Astrocyte (in vitro differentiated cells and primary cell): ENCODE measurements at places on chromosomes 2 and 18. TPM values are rescaled to one million over a fixed set of nuclear protein-coding genes. Genes with fewer than 3 reads are reported as not detected.

Gene TM4SF20
- not detected in 2 replicates for total RNA-seq

Gene SERPINB3
- total RNA-seq: not detected in 2 replicates

Gene FAM237A
- total RNA-seq: not detected in 2 replicates

DNA sequence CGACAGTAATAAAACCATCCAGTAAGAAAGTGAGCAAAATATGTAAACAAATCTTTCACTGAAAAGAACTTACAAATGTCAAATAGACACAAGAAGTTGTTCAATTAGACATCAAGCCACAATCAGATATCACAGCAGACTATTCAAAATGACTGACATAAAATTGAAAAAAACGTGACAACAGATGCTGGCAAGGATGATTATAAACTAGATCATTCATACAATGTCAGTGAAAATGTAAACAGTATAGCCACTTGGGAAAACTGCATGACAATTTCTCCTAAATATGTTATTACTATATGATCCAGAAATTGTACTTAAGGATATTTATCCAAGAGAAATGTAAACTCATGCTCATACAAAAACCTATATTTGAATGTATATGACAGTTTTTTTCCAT lies 609.4 kb upstream of the CNTNAP5 start:
- no peaks in the 10 kb centered on the region for H3K4me1 ChIP-seq
- no peak overlapping the region for H3K4me3 ChIP-seq
- H3K36me3 ChIP-seq: no peaks in the 10 kb centered on the region
- no peak for DNase-seq
- H3K27me3 ChIP-seq: no peaks in the 10 kb centered on the region

GRCh38 chr2:102489646-102490045 lies 16.6 kb downstream of the SLC9A4 start:
- H3K27me3 ChIP-seq: no peaks in the 10 kb centered on the region
- no peak for DNase-seq
- no peaks in the 10 kb centered on the region for H3K36me3 ChIP-seq
- H3K4me3 ChIP-seq: no peak overlapping the region
